Left colon (tissue), 2 donors: ENCODE measurements at places on chromosomes 1 and 21. TPM values are rescaled to one million over a fixed set of nuclear protein-coding genes. Genes with fewer than 3 reads are reported as not detected.

The TMEM201 gene
- total RNA-seq, result 6.0 TPM

The C8B gene
- total RNA-seq, result not detected

The TSPAN2 gene
- 12.1 TPM for total RNA-seq

The IL12RB2 gene
- 0.82 TPM for total RNA-seq

The ZSCAN20 gene
- 5.3 TPM for total RNA-seq

The FMN2 gene
- total RNA-seq, result 3.0 TPM
